ENCODE measurements at places on chromosomes 13 and 19.

DNA sequence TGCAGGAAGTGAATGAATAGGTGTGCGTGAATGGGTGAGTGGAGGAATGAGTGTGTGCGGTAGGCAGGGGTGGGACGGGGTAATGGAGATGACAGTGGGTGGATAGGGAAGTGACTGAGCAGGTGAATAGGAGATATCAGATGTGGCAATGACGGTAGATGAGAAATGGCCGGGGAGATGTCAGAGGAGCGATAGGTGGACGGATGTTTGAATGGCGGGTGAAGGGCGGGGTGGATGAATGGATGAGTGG, 1.5 kb downstream of the TTC9B start:
- no peak for DNase-seq

DNA sequence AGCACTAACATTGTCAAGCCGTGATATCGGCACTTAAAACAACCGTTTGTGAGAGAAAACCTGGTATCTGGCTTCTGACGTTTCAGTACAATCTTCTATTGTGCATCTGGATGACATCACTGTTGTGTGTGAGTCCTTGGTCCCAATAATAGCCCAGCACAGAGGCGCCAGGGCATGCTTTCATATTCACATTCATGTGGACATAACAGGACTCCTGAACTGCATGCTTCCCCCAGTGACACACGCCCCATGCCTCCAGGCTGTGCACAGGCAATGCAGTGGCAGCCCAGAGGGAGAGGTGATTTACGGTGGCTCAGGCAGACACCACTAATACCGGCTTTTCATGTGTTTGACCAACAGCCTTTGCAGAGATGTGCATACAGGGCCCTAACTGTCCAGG, 58.1 kb downstream of the MRPL57 start:
- DNase-seq, result no peak

DNA sequence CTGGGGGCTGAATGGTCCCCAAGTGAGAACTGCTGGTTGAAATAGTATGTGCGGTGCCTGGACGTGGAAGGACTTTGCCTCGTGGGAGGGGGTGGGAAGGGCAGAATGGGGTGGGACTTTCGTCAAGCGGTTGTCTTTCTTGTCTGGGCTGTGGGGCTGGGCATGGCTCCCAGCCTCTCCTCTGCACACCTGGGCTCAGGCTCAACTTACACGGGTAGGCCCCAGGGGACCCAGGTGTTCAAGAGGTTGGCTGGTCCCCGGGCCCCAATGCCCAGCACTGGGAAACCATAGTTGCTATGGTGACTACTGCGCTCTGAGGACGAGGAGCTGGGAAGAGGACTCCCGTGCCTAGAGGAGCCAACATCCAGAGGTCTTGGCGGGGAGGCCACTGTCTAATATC, 7.3 kb downstream of the NWD1 start:
- DNase-seq, result no peak

DNA sequence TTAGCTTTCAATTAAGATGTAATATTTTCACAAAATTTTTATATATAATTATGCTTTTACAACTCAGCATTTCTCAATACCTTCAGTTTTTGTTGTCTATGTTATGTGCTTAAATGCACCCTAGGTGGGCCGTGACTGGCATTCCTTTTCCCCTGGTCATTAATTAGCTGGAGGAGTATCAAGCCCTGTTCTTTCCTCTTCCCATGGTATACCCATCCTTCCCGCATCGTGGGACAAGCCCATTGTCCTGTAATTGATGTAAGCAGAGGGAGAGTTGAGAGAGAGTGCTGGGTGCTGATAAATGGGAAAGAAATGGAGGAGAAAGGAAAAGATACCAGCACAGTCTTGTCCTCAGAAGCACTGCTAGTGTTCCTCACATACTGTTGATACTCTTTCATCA, 591.7 kb downstream of the GPC6 start:
- DNase-seq, result no peak

DNA sequence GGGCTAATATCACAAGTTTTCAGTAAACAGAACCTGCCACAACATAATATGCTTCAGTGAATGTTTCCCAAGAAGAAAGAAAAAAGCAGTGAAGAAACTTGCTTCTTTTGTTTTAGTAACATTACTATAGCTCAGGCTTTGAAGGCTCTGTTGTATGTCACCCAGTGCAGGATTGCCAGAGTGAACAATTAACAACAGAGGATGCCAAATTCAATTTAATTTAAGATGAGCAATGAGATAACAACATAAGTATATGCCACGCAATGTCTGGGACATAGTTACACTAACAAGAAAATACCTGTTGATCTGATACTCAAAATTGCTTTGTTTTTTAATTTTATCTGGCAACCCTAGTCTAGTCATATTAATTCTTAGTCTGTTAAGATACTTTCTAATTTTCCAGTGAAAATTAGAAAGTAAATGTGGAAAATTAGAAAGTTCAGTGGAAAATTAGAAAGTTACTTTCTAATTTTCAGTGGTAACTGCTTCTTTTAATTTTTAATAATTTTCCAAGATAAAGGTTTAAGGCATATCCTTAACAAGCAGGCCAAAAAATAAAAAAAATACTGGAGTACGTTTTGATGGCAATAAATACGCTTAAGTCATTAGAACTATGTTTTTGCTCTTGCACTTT, 336.3 kb downstream of the SLITRK6 start:
- no peak for DNase-seq

DNA sequence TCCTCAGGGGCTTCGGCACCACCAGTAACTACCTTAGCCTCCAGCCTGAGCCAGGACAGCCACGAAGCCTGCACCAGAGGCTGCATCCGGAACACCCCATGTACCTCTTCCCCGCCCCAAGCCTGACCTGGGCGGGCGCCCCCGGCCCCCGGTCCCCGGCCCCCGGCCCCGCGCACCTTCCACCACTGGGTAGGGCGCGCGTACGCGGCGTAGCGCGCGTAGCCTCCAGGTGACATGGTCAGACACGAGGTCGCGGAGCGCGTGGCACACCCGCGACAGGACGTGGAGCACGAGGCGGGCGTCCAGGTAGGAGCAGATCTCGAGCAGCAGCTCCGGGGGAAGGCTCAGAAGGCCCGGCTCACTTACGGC, 450 bp downstream of the FBXW9 start:
- no peak for DNase-seq

DNA sequence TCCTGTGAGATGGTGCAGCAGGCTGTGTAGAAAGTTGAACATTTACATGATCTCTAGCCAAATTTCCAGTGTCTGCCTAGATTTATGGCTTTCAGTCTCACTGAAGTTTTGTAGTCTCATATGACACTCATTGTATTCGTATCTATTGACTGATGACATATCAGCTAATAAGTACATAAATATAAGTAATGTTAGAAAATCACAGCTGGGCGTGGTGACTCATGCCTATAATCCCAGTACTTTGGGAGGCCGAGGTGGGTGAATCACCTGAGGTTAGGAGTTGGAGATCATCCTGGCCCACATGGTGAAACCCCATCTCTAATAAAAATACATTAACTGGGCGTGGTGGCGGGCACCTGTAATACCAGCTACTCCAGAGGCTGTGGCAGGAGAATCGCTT, 54.7 kb upstream of the HTR2A start:
- no peak for DNase-seq

DNA sequence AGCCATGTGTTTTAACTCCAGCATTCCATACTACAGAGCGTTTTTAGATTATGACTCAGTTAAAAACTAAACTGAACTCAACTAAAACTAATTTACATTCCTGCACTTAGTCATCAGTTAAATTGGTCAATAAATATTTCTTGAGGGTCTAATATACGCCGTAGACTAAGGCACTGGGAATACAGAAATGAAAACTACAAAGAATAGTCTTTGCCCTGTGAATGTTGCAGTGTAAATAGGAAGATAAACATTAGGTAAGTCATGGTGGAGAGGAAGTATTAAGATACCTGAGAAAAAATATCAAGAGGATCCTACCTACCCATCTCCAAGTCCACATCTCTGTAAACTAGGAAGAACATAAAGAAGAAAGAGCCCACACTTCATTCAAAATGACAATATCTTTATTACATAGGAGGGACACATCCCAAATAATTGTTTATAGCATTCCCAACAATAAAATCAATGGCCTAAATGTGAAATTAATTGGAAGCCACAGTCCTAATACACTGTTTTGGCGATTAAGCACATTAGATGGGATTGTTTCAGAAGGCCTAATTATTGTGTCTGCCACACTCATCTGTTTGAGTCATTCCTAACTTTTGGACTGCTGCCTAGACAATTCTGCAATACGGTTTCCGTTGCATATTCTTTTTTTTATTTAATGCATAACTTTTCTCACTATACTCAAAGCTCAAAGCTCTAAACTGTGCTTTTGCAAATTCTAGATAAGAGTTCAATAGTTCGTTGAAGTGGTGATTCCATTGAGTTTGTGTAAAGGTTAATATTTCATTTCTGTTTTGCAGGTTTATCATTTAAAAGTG, 52.9 kb downstream of the MBNL2 start:
- no peak for DNase-seq

GRCh38 chr13:39786091-39786490, 130.6 kb downstream of the COG6 start:
- DNase-seq, result no peak

DNA sequence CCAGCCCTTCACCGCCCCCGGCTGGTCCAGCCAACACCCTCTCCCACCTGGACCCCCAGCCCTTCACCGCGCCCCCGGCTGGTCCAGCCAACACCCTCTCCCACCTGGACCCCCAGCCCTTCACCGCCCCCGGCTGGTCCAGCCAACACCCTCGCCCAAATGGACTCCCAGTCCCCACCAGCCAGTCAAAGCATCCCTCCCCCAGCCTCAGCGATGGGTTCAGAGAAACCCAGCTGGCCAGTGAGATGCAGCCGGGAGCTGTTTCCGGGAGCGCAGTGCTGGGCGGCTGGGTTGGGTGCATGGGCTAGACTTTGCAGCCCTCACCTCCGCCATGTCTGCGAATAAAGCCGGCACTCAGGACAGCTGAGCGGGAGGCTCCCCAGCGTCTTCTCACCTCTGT, 6.5 kb upstream of the CDC34 start:
- DNase-seq, result no peak

DNA sequence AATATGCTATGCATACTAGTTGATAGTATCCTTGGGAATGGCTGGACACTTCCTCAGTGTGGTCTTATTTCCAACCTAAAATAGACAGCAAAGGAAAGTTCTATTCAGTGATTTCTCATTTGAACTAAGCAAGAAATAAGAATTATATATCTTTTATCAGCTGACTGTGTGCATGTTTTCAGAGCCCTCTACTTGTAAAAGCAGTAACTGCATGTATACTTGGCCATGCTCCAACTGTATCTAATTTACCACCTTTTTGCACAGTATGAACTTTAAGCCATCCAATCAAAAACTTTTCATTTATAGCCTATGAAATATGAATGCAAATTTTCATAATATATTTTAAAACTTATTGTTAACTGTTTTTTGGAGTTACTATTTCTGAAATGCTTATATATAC, 136.4 kb upstream of the PCDH9 start:
- DNase-seq, result no peak

DNA sequence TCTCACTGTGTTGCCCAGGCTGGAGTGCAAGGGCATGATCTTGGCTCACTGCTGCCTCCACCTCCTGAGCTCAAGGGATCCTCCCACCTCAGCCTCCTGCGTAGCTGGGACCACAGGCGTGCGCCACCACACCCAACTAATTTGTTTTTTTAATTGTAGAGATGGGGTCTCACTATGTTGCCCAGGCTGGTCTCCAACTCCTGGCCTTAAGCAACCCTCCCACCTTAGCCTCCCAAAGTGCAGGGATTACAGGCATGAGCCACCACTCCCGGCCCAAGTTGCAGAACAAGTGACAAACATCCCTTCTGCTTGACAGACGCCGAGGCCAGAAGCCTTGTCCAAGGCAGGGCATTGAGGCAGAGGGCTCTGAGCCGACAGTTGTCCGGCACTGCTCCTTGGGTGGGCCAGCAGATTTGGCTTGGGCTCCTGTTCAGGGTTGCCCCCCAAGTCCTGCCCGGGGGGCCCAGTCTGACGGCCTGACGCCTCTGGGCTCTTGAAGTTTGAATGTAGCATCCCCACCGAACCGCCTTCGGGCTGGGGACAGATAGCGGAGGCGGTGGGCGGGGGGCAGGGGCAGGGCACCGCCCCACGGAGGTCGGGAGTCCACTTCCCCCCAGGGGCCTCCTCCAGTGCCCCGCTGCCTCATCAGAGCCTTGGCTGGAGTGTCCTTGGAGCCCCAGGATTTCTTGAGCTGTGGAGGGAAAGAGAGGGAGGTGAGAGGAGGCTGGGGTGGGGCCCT, 5.7 kb upstream of the SPACA4 start:
- DNase-seq, result no peak

- DNase-seq, result no peak
Observed at GRCh38 chr13:56356690-56357089, 784.0 kb upstream of the PRR20A start.

- no peak for DNase-seq
Observed at GRCh38 chr13:113141601-113141970, 16.9 kb upstream of the PROZ start.

DNA sequence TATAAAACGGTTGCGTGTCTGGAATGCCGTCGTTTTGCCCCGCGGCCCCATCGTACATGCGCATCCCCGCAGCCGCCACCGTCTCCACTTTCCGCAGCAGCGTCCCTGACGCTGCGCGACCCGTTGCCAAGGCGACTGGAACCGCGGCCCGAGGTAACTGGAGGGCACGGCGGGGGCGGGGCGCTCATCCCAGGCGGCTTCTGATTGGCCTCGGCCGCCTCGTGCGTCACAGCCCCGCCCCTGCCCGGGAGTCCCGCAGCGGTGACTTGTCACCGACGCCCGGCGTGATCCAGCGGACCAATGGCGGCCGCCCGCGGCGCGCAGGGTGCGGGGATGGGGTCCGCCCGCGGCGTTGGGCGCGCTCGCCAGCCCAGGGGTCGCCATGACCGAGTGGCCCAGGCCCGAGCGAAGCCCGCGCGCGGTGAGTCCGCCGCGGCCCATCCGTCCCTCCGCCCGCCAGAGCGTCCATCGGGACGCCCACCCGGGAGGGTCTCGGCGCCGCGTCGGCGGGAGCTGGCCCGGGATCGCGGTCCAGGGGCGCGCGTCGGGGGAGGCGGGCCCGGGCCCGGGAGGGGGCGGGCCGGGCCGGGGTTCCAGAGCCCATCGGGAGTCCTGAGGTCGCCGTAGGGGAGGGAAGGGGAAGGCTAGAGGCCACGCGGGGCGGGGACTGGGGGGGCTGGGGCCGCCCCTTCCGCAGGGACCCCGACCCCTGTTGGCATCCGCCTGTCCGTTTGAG, at the start of gene ZSCAN1:
TSS of gene ZSCAN1 (plus strand) at position 285 of the 736 bp plus-strand sequence. CDS start 3,812 bp downstream, outside the sequence.
- no peak for DNase-seq

DNA sequence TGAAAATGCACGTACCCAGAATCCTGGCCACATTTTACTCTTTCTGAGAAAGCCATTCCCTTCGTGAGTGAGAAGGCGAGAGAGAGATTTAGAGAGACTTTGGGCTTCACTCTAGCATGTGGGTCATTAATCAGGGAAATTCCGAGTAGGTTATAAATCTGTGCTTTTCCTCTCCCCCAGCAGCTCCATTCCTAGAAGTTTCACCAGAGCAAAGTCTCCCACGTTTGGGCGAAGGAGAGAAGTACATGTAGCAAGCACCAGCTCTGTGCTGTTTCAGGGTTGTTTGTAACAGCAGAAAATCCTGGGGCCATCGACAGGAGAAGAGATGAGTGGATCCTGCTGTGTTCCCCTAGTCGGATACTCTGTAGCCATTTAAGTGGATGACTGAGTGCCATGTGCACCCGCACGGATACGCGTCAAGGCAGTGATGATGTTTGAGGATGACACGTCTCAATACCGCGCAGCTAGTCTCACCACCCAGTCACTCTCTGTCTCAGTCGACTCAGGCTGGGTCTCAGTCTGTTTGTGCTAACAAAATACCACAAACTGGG, 131.8 kb upstream of the PEG3 start:
- DNase-seq, result no peak
